ENCODE measurements at places on chromosomes 1 and 21.
A peak's percentile ranks its signal among the peaks of the same experiment; 100 is the strongest.

GRCh38 chr1:160522622-160523345 lies at the start of gene SLAMF6:
SLAMF6 (minus strand) TSS chr1:160523255; CDS start chr1:160523192, 63 bp downstream.
- DNase-seq: peak; percentile 71

- no peak for DNase-seq
Measured at GRCh38 chr1:25360596-25361581, 22.8 kb downstream of the TMEM50A start.

- DNase-seq: no peak
Measured at GRCh38 chr1:167541610-167542009, 12.0 kb downstream of the CREG1 start.

DNA sequence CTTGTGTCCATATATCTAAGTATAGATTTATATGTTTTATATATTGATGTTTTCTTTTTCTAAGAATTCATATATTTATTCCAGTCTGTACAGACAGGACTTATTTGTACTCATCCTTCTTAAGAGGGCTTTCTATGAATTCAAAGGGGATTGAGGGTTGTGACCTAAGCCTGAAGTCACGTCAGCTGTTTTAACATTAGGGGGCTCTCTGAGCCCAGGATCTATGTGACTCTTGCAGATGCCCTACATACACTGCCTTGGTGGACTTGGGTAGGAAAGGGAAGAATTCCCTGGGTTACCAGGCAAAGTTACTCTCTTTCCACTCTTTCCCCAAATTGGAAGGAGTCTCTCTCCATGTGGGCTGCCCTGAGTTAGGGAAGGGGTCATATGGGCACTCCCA lies 283.8 kb upstream of the DAB1 start:
- DNase-seq: no peak

GRCh38 chr1:230578616-230579015 lies 63.7 kb upstream of the COG2 start:
- DNase-seq: no peak

- DNase-seq: no peak
Measured at GRCh38 chr1:15557594-15557993, 27.3 kb downstream of the AGMAT start.

DNA sequence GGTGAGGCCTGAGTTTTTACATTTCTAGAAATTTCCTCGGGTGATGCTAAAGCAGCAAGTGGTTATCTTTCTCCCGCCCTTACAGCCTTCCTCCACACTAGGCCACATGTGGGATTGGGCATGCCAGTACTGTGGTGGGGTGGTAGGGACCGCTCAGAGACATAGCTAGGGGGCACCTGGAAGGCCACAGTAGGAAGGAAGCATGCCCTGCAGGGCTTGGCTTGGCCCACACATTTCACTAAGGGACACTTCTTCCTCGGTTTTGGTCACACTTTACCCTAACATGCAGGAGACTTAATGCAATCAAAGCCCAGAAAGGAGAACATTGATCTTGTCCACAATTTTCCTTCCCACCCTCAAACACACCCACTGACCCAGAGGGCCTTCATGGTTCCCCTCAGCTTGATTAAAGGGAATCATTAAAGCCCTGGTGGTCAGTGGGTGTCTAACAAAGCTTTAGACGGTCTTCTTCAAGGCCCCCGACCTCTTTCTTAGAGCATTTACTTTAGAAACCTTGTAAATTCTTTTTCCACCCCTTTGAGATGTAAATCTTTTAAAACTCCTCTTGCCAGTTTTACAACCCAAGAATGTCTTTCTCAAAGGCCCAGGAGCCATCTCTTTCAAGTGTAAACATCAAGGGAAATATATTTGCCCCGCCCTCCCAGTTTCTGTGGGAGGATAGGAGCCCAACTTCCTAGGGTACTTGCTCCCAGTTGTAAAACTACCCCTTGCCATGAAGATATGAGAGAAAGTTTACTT lies 246.4 kb upstream of the PTBP2 start:
- no peak for DNase-seq

DNA sequence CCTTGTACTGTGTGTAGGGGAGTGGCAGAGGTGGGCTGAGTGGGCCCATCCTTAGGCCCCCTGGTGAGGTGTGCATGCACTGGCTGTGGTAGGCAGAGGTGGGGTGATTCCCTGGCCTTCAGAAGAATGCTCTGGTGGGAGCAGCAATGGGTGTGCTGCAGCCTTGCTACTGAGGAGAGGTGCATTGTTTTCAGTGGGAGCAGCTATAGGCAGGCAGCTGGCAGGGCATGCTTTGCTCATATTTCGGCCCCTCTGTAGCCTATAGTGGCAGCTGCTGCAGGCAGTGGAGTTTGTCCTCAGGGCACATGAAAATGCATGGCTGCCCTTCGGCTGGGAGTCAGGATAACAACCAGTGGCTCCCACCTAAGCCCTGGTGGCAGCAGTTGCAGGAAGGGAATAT lies 10.1 kb upstream of the KCTD3 start:
- no peak for DNase-seq

- DNase-seq: no peak
Measured at GRCh38 chr1:157004806-157005205, 40.7 kb downstream of the ARHGEF11 start.

GRCh38 chr21:39048574-39048973 lies 134.7 kb downstream of the PSMG1 start:
- DNase-seq: no peak

DNA sequence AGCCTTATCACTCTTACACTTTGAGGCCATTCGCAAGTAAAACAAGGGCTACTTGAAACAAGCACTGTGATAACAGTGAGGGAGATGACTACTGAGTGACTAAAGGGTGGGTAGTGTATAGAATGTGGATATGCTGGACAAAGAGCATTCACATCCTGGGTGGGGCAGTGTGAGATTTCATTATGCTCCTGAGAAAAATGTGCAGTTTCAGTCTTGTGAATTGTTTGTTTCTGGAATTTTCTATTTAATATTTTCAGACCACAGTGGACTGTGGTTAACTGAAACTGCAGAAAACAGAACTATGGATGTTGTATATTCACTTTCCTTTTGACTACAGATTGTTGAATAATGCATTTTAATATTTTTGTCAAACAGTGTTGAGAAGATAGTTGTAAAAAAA lies 25.1 kb upstream of the B3GALT2 start:
- no peak for DNase-seq

DNA sequence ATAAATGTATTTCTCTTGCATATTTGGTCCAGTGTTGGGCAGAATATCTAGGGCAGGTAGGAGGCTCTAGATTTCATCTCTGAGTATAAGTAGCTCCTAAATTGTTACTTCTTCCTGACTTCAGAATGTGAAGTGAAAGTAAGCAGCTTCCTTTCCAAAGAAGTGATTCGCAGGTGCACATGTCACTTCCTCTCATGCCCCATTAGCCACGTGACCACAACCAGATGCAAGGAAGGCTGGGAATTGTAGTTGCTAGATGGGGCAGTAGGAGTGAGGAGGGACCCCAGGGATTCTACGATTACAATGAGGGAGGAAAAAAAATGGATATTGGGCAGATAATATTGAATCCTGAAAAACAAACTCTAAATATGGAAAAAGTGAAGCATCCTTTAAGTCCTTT lies 113.2 kb upstream of the CYYR1 start:
- no peak for DNase-seq
